ENCODE measurements at places on chromosomes 4 and X. TPM values are rescaled to one million over a fixed set of nuclear protein-coding genes. Genes with fewer than 3 reads are reported as not detected.

The XG gene
- total RNA-seq, result 1.2 TPM

The SMIM43 gene
- 0.76 TPM for total RNA-seq

The ITIH6 gene
- total RNA-seq, result not detected

The EMCN gene
- total RNA-seq, result 3.6 TPM

The MAGEA8 gene
- not detected for total RNA-seq

The TLR1 gene
- 1.5 TPM for total RNA-seq

The PCDH11X gene
- total RNA-seq, result not detected

The TNIP3 gene
- 0.26 TPM for total RNA-seq

The CT47B1 gene
- total RNA-seq, result not detected

The BMPR1B gene
- total RNA-seq, result 0.53 TPM

The UGT2B28 gene
- not detected for total RNA-seq

The GDI1 gene
- 118 TPM for total RNA-seq

The ABCG2 gene
- total RNA-seq, result 7.2 TPM

The F9 gene
- not detected for total RNA-seq

The HSD17B13 gene
- 0.13 TPM for total RNA-seq

The ETDA gene
- not detected for total RNA-seq

The PRR27 gene
- not detected for total RNA-seq

The MCF2 gene
- 0.07 TPM for total RNA-seq

The SPANXC gene
- not detected for total RNA-seq

The SPINK2 gene
- not detected for total RNA-seq

The AWAT2 gene
- total RNA-seq, result not detected

The SPANXA1 gene
- not detected for total RNA-seq

The BST1 gene
- total RNA-seq, result 55.3 TPM

The GAB3 gene
- total RNA-seq, result 2.7 TPM

The PNMA6F gene
- total RNA-seq, result not detected

The GPRIN3 gene
- total RNA-seq, result 0.03 TPM

The ADH1A gene
- not detected for total RNA-seq

The PKD2 gene
- total RNA-seq, result 135 TPM

The ODAM gene
- total RNA-seq, result not detected

The FRMD7 gene
- 0.03 TPM for total RNA-seq

The CFAP99 gene
- 0.13 TPM for total RNA-seq

The PPA2 gene
- 65.6 TPM for total RNA-seq

The XAGE2 gene
- not detected for total RNA-seq

Data from smooth muscle cell of the pulmonary artery (primary cell).